T-cell (primary cell): ENCODE measurements at places on chromosomes 6 and 20. TPM values are rescaled to one million over a fixed set of nuclear protein-coding genes. Genes with fewer than 3 reads are reported as not detected.

Gene RBPJL
- total RNA-seq: 0.26 TPM

- no peaks in the 10 kb centered on the region for H3K4me1 ChIP-seq
- H3K27me3 ChIP-seq: no peaks in the 10 kb centered on the region
- no peak for DNase-seq
- no peak overlapping the region for H3K27ac ChIP-seq
- H3K36me3 ChIP-seq: no peaks in the 10 kb centered on the region
Observed at GRCh38 chr6:137188855-137189254, 15.4 kb upstream of the IL22RA2 start.

GRCh38 chr6:162649271-162649670 lies 78.3 kb downstream of the PRKN start:
- no peak for DNase-seq
- no peaks in the 10 kb centered on the region for H3K27me3 ChIP-seq
- no peaks in the 10 kb centered on the region for H3K36me3 ChIP-seq
- no peak overlapping the region for H3K4me3 ChIP-seq

Gene CALHM5
- total RNA-seq: not detected

Gene GTSF1L
- not detected for total RNA-seq
